ENCODE measurements at places on chromosomes 16 and 17. TPM values are rescaled to one million over a fixed set of nuclear protein-coding genes. Genes with fewer than 3 reads are reported as not detected.

The PRSS53 gene
- 2.0 TPM for polyA plus RNA-seq

The MAF gene
- polyA plus RNA-seq = 47.3 TPM

The PIMREG gene
- polyA plus RNA-seq = 45.2 TPM

The CLEC18B gene
- polyA plus RNA-seq = 154 TPM

The DDX28 gene
- polyA plus RNA-seq = 11.3 TPM

The MT4 gene
- not detected for polyA plus RNA-seq

The CD300LG gene
- polyA plus RNA-seq = 1.6 TPM

- DNase-seq = peak; percentile 83
Measured at GRCh38 chr17:8163978-8164814, 1.4 kb upstream of the VAMP2 start.

DNA sequence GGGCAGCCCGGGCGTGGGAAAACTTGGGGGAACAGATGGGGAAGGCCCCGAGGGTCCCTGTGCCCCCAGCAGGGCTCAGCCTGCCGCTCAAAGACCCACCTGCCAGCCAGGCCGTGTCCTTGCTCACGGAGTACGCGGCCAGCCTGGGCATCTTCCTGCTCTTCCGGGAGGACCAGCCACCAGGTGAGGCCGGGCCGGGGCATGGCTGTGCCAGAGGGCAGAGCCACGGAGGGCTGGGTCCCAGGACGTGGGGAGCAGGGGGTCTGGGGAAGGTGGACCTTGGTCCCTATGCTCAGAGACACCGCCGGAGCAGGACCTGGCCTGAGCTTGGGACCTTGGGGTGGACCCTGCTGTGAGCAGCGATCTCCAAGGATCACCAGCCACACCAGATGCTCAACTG is 509 bp downstream of the ADAD2 start:
- DNase-seq = no peak

- no peak for DNase-seq
Measured at GRCh38 chr16:53515811-53516210, 12.8 kb upstream of the AKTIP start.

DNA sequence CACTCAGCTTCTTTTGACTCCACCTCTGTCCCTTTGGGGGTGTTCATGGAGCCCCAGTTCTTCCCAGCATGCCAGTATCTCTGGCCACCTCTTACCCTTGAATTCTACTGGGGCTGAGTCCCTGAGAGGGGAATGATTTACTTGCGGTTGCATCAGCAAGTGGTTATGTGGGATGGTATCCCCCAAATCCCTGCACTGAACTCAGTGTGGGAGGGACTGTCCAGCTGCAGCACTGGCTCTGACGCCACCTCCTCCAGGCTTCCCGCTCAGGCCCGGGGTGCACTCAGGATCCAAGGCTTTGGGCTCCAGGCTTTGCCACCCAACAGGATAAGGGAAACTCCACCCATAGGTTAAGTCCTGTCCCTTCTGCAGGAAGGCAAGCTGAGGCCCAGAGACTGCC is 21.1 kb upstream of the BRD7 start:
- no peak for DNase-seq

DNA sequence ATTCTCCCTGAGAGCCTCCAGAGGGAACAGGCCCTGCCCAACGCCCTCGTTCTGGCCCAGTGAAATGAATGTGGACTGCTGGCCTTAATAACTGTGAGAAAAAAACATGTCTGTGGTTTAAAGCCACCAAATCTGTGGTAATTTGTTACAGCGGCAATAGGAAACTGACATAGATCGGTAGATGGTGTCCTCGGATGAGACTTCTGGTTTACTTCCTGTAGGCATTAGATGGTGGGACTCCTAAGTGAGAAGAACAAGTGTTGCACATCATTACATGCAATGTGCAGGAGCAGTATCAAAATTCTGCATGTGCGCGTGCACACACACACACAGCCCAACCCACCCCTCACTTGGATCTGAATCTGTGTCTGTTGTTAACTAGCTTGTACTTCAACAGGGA is 42.0 kb downstream of the CDK5R1 start:
- DNase-seq = no peak

GRCh38 chr16:25855063-25855462 is 163.3 kb downstream of the HS3ST4 start:
- no peak for DNase-seq

GRCh38 chr17:55895112-55895759 is 144.4 kb downstream of the PCTP start:
- DNase-seq = no peak

DNA sequence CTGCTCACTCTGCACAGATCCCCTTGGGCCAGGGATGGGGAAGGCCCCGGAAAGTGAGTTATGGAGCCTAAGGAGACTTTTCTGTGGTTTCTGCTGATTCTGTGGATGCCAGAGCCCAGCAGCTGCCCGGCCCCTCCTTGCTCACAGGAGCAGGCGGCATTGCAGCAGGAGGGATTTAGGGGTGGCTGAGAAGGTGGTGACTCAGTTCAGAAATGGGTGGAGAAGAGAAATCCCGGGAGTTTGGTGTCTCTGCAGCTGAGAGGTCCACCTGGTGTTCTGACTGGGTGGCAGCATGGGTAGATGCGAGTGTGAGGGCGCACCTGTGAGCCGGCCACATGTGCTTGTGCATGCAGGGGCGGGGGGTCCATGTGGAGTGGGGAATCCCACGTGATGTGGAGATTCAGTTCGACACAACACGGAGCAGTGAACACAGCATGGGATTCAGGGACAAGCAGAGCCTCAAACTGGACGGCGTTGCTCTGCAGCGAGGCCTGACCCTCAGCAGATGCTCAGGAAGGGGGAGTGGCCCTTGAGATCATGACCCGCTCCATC is 16.0 kb upstream of the SPPL2C start:
- no peak for DNase-seq

- no peak for DNase-seq
Measured at GRCh38 chr16:87635541-87636049, 33.3 kb downstream of the JPH3 start.

- no peak for DNase-seq
Measured at GRCh38 chr17:79792341-79792871, 4.5 kb downstream of the CBX8 start.

DNA sequence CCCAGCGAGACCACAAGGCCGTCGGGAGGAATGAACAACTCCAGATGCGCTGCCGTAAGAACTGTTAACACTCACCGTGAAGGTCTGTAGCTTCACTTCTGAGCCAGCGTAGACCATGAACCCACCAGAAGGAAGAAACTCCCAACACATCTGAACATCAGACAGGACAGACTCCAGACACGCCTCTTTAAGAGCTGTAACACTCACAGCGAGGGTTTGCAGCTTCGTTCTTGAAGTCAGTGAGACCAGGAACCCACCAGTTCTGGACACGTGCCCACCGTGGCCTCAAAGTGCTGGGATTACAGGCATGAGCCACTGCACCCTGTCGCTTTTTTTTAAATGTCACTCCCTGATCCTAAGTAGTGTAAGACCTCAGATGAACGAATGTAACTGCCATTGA is 17.3 kb downstream of the KPNA2 start:
- no peak for DNase-seq

GRCh38 chr17:16459855-16460550 is 32.0 kb downstream of the LRRC75A start:
- no peak for DNase-seq

DNA sequence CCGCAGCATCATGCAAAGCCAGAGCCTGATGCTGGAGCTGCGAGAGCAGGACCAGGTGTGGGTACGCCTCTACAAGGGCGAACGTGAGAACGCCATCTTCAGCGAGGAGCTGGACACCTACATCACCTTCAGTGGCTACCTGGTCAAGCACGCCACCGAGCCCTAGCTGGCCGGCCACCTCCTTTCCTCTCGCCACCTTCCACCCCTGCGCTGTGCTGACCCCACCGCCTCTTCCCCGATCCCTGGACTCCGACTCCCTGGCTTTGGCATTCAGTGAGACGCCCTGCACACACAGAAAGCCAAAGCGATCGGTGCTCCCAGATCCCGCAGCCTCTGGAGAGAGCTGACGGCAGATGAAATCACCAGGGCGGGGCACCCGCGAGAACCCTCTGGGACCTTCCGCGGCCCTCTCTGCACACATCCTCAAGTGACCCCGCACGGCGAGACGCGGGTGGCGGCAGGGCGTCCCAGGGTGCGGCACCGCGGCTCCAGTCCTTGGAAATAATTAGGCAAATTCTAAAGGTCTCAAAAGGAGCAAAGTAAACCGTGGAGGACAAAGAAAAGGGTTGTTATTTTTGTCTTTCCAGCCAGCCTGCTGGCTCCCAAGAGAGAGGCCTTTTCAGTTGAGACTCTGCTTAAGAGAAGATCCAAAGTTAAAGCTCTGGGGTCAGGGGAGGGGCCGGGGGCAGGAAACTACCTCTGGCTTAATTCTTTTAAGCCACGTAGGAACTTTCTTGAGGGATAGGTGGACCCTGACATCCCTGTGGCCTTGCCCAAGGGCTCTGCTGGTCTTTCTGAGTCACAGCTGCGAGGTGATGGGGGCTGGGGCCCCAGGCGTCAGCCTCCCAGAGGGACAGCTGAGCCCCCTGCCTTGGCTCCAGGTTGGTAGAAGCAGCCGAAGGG is 24.2 kb downstream of the C1QTNF1 start:
- no peak for DNase-seq

DNA sequence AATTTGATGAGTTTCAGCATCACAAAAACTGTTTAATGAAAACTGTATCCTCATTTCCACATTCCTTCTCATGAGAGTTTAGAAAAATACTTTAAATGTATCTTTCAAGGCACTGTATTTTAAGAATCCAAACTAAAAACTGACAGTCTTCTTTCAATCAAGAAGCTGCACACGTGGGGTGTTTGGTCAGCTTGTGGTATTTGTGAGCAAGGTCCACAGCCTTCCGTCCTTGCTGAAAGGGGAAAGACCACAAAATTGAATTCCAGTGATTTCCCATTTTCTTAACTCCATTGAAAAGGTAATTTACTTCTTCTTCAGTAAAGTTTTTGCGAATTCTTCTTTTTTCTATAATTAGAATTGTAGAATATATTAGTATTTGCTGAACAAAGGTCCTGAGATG is 3.4 kb upstream of the DYNC1LI2 start:
- no peak for DNase-seq

- DNase-seq = no peak
Measured at GRCh38 chr16:10250137-10250828, 68.1 kb upstream of the GRIN2A start.

Measured in renal pelvis (tissue), 12 donors.